Pancreas (tissue), 10 donors: ENCODE measurements at places on chromosomes 12 and 14. TPM values are rescaled to one million over a fixed set of nuclear protein-coding genes. Genes with fewer than 3 reads are reported as not detected.

DNA sequence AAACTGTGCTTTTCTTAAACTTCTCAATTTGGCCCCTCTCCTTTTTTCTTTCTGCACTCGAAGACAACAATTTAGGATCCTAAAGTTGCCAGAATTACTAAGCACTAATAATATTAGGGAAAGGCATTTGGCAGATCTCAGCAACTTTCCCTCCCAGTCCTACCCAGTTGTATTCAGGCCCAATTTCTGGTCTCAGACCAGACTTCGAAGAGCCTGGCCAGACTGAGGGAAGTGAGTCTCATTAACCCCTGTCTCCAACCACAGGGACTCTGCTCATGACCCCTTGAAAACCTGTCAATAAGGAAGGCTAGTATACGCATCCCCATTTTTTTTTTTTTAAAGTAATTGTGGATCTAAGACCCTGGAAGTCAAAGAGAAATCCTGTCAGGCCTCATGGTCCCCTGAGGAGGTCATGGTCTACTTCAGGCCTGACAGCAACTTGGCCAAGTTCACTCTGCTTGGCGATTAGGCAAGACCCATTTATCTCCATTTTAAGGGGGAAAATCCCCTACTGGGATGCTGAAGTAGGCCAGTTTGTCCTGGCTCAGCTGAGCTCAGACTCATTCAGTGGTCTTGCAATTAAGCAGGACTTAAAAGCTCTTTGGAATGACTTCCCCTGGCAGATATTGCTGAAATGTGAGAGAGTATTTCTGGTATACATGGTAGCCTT lies 521.0 kb downstream of the FUT8 start:
- no peak for DNase-seq

DPPA3 gene
- not detected for total RNA-seq

DNA sequence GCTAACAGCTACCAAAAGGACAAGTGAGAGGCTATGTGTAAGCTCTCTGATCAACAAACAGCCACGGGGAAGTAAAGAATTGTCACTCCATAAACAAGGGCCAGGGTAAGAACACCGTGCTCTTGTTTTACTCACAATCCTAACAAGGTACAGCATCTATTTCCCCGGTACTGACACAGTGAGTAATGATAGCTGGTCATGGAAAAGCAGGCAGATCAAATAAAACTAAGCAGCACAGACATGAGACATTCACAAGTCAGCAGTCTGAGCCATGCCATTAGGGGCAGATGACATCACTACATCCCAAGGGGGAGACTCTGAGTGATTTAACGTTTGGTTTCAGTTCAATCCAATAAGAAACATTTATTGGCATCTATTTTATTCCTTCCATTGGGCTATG lies 54.4 kb downstream of the ARL6IP4 start:
- DNase-seq: no peak

NRL gene
- 0.91 TPM for total RNA-seq

GRCh38 chr12:3310271-3311026 lies 180.6 kb upstream of the PRMT8 start:
- DNase-seq: no peak

GRCh38 chr14:57732463-57733285 lies 133.2 kb downstream of the SLC35F4 start:
- no peak for DNase-seq
